ENCODE measurements at places on chromosomes 6 and 20.
A peak's percentile ranks its signal among the peaks of the same experiment; 100 is the strongest.

DNA sequence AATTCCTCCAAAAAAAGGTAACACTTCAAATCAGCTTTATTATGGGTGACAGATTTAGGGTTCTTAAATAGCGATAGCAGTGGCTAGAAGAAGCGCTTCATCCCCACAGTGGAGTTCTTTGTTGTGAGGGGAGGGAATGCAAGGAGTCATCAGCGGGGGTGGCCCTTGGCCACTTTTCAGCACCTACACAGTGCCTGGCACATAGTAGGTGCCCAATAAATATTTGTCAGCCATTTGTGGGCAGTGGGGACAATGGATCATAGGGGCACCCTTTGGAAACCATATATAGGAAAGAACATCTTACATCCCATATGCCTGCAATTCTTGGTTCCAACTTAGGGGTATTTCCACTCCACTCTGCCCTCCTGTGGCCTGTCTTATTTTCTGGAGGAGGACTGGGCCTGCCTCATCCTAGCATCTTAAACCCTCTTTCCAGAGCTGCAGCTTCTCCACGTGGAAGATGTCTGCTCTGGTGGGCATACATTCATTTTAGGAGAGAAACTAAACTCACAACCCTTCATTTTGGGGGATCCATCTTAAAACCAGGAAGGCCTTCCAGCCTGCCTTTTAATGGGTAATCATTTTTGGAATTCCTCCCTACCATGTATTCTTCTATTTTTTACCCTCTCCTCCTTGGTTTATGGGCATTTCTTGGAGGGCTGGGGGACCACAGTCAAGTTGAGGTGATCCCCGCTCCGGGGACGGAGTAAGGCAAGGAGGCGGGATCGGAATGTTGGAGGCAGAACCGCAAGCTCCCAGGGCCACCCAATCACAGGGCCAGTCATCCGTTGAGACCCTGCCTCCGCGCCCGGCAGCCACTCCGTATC is 2.6 kb upstream of the GPSM3 start:
- DNase-seq = peak; percentile 50

DNA sequence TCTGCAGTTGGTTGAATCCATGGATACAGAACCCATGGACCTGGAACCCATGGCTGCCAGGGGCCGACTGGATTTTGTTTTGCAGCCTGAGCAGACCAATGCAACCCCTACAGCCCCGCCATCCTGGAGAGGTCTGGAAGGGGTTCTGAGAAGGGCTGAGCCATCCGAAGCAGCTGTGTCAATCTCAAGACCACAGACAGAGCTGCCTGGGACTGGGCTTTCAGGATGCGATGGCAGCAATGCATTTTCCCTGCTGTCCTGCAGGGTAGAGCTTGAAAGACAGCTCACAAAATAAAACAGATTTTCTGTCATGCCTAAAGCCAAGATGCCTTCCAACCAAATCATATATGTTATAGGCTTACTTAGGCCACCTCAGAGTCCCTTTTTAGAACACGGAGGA is 125.8 kb upstream of the NXT1 start:
- DNase-seq = no peak

GRCh38 chr6:36655085-36655724 is 23.3 kb upstream of the CDKN1A start:
- DNase-seq = peak; percentile 42

DNA sequence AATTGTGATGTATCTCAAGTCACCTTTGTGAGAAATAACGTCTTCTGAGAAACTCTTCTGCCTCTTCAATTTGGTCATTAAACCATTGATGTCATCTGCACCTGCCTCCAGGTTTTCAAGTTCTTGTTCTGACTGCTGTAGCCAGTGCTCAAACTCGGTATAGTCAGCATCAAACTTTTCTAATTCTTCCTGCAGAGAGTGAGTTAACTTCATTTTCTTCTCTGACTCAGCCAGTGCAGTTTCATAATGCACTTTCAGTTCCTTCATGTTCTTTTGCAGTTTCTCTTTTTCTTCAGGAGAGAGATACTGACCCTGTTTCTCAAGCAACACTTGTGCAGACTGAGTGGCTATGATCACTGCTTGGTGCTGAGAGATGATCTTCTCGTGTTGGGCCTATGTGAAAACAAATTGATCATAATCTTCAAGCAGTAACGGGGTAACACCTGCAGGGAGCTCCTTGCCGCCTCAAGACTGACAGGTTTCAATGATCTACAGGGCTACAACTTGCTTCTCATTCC is 48.8 kb downstream of the DST start:
- no peak for DNase-seq

DNA sequence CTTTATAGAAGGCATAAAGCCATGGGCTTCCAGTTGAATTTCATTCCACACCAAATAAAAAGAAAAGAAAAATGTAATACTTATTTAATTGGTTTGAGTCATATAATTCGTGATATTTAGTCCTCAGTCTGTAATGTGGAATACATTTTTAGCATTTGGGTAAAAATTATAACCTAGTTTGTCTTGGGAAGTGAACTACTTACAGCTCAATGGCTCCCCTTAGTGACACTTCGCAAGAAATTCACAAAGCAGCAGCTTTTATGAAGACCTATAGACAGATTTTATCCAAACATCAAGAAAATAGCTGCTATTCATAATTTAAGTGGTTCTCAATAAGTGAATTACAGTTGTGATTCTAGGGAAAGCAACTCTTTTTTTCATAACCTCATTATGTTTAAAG is 72.1 kb downstream of the RSPO3 start:
- peak; percentile 26 for DNase-seq
